Mucosa of descending colon (tissue), 3 donors: ENCODE measurements at places on chromosomes 2 and 18.

GRCh38 chr18:35264409-35264808 lies 23.6 kb downstream of the ZNF397 start:
- no peak for DNase-seq

GRCh38 chr2:191653667-191654391 lies 24.1 kb upstream of the NABP1 start:
- no peak for DNase-seq

- peak; percentile 57 for DNase-seq
Observed at GRCh38 chr2:234496055-234496834, 636 bp downstream of the ARL4C start.

DNA sequence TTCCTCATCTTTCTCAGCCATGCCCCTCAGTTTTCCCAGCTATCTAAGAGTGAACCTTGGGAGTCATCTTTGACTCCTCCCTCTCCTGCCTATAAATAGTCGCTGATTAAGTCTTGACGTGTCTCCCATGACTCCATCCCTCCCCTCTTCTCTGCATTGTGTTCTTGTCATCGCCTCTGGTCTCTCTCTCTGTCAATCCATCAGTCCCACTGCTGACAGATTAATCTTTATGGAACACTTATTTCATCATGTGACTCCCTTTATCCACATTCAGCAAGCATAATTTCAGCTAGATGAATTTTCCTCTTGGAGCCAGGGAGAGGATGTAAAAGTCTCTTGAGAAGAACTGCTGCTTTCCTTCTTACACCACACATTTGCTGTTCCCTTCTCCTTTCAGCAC lies 9.4 kb downstream of the ADAM23 start:
- DNase-seq, result no peak

DNA sequence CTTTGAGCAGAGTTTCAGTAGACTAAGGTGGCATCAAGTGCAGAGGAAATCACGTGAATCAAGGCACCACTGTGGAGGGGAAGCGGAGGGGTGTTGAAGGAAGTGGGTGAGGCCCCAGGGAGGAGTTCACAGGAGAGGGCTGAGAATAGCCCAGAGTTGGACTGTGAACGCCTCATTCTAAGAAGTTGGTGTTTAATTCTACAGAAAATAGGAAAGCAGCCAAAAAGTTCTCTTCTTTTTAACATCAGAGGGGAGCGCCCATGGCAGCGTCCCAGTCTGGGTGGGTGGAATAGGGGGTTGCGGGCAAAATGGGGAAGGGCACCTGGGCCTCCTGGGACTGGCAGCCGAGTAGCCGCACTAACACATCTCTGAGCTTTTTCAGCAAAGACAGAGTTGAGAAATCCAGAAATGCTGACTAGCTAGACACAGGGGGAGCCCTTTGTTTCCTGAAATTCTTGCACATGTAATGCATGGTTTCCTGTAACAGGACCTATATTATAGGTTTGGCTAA lies 97.0 kb downstream of the NEB start:
- DNase-seq, result peak; percentile 50
